NCI-H1092 treated with DMSO at 0.1 percent for 48 hours (cell line): ENCODE measurements at places on chromosomes 3 and 15.

GRCh38 chr3:117230924-117231323, 521.3 kb downstream of the TUSC7 start:
- DNase-seq: no peak

GRCh38 chr15:92899601-92899947, 550 bp upstream of the CHD2 start:
- no peak for DNase-seq

DNA sequence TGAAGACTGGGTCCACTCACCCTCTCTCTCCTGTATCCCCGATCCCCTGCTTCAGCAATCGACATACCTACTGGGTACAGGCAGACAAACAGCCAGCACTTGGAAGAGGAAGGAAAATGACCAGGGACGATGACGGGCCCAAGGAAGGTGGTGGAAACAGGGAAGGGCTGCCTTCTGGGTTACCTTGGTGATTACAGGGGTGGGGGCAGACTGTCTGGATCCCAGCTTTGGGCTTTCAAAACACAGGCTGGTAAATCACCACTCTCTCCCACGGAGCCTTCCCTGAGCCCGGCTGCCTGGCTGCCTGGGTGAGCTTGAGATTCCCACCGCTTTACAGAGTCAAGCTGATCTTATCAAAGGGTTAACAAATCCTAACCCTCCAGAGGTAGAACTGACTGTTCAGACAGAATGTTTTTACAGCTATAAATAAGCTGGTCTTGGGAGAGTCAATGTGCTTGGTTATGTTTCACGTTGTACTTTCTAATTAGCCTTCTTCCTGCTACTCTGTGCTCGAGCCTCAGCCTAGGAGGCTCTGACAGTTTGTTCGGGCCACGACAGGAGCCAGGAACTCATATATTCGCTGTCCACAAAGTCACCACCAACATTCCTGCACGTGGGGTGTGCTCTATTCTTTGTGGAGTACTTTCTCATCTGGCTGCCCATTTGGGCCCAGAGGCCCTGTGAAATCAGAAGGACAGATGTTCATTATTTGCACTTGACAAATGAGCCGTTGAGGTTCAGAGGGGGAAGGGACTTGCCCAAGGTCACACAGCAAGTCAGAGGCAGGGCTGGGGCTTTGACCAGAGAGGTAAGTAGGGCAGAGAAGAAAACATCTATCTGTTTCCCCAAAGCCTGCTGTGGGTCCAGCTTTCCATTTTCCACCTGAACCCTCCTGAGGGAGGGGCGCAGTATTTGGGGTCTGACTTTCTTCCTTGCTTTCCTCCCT, 63.5 kb downstream of the FEM1B start:
- no peak for DNase-seq

- DNase-seq: no peak
Measured at GRCh38 chr15:80766275-80766674, 12.9 kb upstream of the CEMIP start.

DNA sequence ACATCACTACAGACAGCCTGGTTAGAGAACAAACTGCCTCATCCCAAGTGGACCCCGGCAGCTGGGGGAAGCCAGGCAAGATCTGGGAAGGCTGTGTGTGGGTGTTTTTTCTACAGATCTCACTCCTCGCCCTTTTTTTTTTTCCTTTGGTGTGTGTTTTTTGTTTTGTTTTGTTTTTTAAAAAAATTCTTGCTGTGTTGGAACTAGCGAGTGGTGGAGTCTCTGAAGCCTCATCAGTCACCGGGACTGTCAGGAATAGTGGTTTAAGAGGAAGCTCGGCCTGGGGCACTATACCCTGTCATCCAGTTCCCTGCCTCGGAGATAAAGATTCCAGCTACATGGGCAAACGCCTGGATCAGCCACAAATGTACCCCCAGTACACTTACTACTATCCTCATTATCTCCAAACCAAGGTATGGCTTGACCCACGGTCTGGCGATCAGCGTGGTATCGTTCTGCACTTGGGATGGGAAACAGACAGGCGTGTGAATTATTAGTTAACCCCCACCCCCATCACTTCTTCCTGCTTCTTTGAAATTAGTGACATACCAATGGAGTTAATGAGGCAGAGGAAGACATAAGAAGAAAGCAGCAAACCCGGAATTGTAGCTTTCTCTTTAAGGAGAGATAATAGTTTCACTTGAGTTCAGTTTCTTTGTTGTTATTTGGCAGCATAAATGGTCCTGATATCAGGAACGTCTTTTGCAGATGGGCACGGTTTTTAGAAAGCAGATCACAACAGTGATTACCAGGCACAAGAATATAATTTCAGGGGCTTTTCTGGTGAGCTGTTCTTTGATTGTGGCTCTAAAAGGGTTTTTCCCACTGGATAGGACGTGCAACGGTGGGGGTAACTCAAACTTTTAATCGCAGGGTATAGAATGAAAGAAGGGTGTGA, 722 bp downstream of the RBMS3 start:
- no peak for DNase-seq

DNA sequence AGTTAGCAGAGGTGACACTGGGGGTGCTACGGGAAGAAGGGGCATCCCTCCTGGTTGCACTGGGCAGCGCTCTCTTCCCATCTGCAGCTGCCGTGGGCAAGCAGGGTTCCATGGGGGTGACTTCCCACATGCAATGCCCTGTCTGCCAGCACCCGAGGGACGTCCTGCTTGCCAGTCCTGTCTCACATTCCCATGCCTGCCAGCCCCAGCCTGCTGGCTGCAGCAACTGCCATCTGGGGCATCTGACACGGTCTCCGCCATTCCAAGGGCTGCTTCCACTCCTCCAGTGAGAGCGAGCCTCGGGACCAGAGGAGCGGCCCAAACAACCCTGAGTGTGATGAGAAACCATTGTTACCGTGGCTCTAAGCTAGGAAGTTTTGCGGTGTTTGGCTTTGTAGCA, 45.4 kb upstream of the RPL32 start:
- no peak for DNase-seq

- DNase-seq: peak; percentile 60
Measured at GRCh38 chr15:99100245-99101173, 4.4 kb upstream of the SYNM start.

DNA sequence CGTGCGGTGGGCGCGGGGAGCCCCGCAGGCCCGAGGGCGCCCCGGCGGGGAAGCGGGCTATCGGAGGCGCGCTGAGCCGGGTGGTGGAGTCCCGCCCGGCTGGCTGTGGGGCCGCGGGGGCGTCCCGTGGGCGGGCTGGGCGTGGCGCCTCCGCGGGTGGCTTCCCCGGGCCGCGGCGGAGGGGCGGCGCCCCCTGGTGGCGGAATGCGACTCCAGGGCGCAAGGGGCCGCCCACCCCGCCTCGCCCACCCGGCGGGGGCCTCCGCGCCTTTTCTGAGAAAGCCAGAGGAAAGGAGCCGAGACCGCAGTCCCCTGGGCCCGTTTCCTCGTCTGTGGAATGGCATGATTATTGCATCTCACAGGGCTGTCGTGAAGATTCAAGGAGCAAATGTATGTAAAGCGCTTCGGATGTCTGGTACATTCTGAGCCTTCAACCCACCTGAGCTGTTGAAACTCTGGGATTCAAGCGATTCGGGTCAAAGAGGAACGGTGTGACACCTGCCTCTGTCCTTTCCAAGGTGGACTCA, 31.9 kb upstream of the RAB6B start:
- peak; percentile 16 for DNase-seq

- peak; percentile 29 for DNase-seq
Measured at GRCh38 chr3:168847291-168847883, 751.7 kb upstream of the GOLIM4 start.

DNA sequence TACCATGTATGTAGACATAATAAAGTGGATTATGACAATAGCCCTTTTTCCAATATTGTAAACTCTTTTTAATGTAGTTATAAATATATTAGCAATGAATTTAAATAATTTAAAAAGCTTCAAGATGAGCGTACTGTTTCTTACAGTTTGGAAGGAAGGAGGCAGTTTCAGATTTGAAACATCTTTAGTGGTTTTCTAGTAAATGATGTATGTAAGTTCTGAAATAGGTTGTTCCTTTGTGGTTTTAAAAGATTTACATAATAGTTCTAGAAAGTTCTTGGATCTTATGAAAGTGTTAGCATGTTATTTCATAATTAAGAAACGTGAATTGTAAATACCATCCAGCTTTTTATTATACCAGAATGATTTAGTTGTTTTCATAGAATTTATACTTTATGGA, 16.0 kb downstream of the DNAJC19 start:
- no peak for DNase-seq

DNA sequence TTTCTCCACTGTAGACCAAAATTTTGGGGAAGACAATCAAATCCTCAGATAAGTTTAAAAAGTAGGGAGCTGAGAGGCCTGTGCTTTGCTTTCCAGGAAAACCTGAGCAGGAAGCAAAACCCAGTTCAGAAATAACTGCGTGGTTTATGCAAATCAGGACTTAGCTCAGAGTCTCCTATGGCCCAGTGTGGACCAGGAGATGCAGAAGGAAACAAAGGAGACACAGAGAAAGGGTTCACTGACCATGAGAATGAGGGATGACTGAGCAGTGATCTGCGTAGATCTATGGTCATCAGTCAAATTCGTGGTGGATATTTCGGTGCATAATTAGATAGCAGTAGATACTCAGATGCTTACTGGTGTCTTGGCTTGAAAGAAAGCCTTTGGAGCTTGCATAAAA, 196.6 kb downstream of the TPRG1 start:
- no peak for DNase-seq

DNA sequence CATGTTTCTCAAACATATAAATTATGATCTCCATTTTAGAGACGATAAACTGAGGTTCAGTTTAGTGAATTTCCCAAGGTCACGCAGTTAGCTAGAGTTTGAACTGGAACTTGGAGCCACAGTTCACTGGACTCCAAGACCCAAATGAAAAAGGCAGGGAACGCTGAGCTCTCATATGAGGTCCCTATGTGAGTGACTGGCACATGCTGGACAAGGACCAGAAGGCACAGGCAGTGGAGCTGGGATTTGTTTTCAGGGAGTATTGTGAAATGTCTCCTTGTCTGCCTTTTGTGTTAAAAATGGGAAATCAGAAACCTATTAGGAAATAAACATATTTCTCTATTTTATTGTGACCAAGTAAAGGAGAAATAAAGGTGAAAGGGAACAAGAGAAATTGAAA, 63.5 kb downstream of the MESD start:
- peak; percentile 11 for DNase-seq

DNA sequence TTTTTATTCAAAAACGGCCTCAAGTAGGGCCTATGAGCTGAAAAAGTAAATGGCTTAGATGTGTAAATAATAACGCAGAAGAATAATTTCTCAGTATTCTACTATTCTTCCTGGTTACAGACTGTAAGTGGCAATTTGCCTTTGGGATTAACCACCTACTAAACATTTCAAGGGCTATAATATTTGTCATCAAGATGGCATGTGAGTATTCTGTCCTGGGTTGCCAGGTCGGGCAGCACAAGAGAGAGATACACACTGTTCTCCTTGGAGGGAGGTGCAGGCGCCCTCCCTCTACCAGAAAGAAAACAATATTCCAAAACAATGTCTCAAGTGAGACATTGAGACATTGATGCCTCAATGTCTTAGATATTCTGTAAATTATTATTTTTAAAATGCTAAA, 278.4 kb downstream of the OCA2 start:
- no peak for DNase-seq

- DNase-seq: peak; percentile 42
Measured at GRCh38 chr3:32399030-32399620, 7.5 kb downstream of the CMTM7 start.

DNA sequence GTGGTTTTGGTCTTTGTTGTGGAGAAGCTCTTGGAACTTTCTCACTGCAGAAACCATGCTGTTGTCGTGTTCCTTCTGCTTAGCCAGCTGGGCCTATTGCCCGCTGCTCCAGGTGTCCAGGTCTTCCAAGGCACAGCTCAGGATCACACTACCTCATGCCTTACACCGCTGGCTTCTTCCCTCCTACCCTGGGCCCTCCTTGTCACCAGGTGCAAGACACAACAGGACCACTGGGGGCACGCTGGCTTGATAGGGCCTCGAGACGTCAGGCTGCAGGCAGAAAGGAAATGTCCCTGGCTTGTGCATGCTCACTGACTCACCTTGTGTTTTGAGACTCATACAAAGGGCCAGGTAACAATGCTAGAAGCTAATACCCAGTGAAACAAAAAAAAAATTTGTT, 32.3 kb downstream of the PAQR9 start:
- no peak for DNase-seq
